ENCODE measurements at places on chromosomes 3 and 15. TPM values are rescaled to one million over a fixed set of nuclear protein-coding genes. Genes with fewer than 3 reads are reported as not detected.

RTP3 gene
- not detected for polyA plus RNA-seq

CAMKV gene
- 0.06 TPM for polyA plus RNA-seq

RARRES1 gene
- polyA plus RNA-seq, result 19.9 TPM

ECE2 gene
- 0.04 TPM for polyA plus RNA-seq

LRRC31 gene
- 0.41 TPM for polyA plus RNA-seq

SLC25A20 gene
- 21.4 TPM for polyA plus RNA-seq

CDV3 gene
- polyA plus RNA-seq, result 119 TPM

ASB14 gene
- polyA plus RNA-seq, result 0.97 TPM
